Activated T-helper 2 cell treated with anti-CD3 and anti-CD28 coated beads, Interferon-gamma antibody, Interleukin-2, Interleukin-4, amounts not matched to agents 10 μg/mL and 5 μg/mL and 100 μg/mL, durations not matched to agents 14 hours and 24 hours and 36 hours (primary cell): ENCODE measurements at places on chromosomes 3 and 15.

GRCh38 chr15:57824186-57824585 is 117.7 kb downstream of the POLR2M start:
- DNase-seq: no peak

GRCh38 chr15:27086805-27087204 is 115.8 kb downstream of the GABRG3 start:
- DNase-seq: no peak

- DNase-seq: no peak
Observed at GRCh38 chr3:29608414-29609327, 327.8 kb downstream of the RBMS3 start.

DNA sequence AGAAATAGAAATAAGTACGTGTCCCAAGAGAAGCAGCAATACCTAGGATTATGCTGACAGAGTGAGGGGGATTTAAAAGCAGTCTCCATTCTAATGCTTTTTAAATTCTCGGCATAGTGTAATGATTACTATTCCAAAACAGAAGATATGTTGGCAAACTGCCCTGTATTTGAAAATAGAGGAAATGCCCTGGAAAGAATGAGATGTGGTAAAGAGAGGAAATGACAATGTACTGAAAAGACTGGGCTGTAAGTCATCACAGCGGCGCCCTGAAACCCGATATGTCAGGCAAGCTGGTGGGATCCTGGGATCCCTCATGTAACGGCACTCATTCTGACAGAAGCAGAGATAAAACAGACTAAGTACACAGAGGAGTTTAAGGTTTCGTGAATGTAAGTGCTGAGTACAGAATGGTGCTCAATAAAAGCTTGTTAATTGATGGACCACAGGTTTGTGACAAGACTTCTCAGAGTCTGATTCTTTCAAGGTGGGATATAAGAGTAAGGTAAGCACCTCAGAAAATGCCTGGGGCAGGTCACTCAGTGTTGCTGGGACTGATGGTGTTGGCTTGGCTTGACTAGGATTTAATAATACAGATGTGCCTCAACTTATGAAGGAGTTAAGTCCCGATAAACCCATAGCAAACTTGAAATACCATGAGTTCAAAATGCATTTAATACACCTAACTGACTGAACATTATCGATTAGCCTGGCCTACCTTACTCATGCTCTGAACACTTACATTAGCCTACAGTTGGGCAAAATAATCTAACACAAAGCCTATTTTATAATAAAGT is 91.4 kb downstream of the NFKBIZ start:
- DNase-seq: no peak

DNA sequence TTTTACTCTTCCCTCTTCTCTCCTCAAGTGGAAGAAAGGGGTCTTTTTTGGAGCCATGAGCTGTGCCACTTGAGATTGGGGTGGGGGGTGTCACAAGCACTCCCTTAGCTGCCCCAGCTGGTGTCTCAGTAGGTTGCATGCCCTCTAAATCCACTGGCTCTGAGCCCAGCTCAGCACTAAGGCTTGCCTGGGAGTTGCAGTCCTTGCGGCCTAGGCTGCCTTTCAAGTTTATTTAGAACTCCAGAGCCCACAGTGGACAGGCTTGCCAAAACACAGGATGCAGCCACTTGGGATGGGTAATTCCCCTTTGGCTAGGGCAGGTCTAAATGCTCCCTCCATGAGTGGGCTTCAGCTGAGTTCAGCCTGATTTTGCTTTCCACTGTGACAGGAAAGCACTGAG is 24.7 kb downstream of the C3orf20 start:
- DNase-seq: no peak

GRCh38 chr3:65619451-65619881 is 419.3 kb downstream of the MAGI1 start:
- no peak for DNase-seq

DNA sequence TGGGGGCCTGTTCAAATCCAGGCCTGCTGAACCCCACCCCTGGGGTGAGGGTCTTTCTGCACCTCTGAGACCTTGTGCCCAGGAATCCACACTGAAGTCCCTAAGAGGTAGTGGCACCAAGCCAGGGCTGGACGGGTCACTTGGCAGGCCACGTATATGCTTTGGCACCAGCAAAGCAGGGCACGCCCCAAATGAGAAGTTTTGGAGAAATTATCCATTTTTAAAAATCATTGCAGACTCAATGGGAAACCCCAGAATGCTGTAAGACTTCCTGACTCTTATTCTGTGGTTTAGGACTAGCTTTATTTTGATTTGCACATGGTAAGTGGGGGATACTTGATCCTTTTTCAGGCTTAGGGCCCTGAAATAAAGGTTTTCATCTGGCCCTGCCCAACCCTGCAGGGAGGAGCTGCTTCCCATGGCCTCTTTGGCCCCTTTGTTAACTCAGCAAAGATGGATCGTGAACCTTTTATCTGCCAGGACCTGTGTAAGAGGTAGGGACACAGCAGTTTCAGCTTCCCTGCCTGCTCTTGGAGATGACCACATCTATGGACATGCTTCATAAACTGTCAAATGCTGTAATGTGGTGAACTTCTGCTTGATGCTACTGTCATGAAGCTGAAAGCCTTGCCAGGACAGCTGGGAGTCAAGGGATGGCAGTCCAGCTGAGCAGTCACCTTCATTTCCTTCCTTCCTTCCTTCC is 88.0 kb downstream of the HMG20A start:
- no peak for DNase-seq

DNA sequence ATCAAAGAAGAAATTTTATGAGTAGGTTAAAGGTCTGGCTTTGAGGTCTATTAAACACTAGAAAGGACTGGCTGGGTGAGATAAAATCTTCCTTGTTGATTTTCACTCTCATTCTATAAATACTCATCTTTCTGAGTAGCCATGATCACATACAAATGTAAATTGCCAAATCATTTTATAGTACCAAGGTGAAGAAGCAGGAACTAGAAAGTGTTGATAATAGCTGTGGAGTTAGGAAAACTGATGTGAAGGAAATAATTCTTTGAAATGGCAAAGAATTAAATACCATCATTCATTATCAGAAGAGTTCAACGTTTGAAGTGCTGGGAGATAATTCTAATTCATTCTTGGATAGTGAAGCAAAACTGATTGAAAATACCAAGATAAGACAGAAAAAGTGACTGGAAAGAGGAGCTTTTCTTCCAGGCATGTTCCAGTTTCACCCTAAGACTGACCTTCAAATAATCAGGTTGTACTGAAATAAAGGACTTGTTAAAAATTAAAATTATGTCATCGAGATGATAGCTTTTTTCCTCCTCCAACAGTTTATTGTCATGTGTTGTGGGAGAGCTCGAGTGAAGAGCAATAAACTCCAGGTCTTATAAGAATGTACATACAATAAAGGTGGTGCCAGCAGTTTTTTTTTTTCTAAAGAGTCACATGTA is 17.4 kb downstream of the THBS1 start:
- no peak for DNase-seq

GRCh38 chr15:99473981-99474906 is 91.5 kb upstream of the MEF2A start:
- no peak for DNase-seq

GRCh38 chr15:81338170-81339007 is 14.4 kb upstream of the STARD5 start:
- no peak for DNase-seq

- DNase-seq: no peak
Observed at GRCh38 chr15:70833861-70834765, 19.8 kb downstream of the LARP6 start.

DNA sequence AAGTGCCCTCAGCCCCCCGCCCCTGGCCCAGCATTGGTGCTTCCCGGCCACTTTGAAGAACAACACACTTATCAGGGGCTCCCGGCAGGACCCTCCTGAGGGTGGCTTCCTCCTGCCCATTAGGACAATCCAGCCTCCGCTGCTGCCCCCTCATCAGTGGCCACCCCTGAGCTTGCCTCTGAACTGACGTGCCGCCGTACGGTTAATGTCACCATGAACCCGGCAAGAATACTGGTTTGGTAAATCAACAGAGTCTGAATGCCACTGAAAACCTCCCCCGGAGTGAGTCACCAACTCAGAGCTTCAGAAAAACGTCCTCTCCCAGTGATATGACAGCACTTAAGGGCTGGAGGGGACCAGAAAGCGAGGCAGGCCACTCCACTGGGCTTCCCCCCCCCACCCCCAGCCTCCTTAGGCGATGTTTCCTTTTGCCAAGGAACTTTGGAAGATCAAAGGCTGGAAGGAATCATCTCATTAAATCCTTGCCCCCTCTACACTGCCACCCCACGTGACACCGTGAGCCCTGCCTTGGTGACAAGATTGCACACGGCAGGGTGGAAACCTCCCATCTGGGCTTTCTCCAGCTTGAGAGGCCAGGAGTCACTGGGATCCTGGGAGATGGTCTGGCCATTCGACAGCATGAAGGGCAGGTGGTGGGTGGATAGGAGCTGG is 142.1 kb downstream of the NUP210 start:
- no peak for DNase-seq

GRCh38 chr15:58334803-58335202 is 97.0 kb upstream of the LIPC start:
- no peak for DNase-seq

- no peak for DNase-seq
Observed at GRCh38 chr3:130820976-130821375, 72.9 kb upstream of the ATP2C1 start.

DNA sequence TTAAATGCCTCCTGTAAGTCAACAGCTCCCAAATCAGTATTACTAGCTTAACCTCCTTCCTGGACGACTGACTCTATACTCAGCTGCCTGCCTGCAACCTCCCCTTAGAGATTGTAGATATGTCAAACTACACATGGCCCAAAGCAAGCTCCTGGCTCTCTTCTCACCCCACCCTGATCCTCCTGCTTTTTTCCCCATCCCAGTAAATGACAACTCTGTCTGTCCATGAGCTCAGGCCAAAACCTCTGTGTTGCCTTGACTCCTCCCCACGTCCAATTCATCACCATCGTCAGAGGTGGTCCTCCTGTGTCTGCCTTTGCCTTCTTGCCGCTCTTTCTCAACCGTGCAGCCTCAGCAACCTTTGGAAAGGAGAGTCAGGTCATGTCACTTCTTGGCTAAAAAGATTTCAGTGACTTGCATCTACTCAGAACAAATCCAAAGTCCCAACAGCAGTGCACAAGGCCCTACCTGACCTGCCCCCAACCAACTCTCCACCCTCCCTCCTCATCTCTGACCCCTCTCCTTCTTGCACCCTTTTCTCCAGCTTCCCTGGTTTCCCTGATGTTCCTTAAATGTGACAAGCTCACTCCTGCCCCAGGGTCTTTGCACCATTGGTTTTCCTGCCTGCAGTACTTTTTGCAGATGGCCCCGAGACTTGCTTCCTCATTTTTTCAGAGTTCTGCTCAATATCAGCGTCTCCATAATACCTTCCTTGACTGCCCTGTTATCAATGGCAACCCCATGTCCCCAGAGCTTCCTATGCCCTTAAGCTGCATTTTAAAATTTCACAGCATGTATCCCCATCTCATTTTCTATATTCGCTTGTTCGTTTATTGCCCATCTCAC is 52.8 kb downstream of the LSM3 start:
- DNase-seq: no peak

DNA sequence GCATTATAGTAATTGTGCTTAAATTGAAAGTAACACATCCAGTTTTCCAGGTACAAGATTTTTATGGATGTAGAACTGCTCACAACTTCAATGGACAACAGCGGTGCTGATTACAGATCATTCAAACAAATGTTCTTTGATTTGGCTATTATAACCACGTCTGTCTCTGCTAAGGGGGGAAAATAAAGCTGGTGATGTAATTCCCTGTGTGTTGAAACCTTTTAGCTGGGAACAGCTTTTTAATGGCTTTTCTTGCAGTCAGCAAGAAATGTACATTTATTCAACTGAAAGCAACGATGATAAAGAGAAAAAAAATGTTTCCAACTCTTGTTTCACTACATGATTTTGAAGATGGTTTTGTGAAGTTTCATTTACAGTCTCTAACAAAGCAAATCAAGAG is 431.9 kb upstream of the AGTR1 start:
- DNase-seq: no peak

DNA sequence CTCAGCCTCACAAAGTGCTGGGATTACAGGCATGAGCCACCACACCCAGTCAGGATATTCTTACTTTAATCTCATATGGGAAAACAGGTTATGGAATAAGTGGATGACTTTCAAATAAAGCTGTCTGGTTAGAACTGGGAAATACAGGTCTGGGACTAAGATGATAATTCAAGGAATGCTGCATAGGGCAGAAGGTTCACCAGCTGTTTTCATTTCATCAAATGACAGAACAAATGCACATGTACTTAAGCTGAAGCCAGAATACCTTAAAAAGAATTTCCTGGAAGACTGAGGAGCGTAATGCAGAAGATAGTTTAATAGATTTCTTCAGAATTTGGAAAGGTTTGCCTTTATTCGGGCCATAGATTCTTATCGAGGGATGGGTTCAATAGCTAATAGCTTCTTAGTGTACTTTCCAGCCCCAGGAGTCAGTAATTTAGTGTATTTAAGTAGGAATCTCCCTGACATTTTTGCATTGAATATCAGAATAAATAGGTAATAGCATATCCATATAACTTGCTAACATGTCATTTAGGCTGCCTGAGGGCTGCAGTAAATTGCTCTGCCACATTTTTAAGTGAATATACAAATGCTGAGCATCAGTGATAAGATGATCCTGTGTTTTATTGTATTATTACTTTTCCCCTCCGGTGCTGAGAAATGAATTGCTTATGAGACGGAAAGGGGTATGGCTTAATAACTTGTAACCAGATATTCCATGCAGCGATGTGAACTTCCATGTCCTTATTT is 40.3 kb upstream of the ZNF770 start:
- no peak for DNase-seq

DNA sequence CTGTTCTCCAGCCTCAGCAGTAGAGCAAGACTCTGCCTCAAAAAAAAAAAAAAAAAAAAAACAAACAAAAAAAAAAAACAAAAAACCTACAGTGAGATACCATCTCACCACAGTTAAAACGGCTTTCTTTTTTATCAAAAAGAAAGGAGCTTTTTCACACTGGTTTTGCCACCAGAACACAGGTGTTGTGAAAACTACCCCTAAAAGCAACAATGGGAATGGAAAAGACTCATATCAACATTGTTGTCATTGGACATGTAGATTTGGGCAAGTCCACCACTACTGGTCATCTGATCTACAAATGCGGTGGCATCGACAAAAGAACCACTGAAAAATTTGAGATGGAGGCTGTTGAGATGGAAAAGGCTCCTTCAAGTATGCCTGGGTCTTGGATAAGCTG is 24.8 kb upstream of the SLC25A38 start:
- DNase-seq: no peak

- no peak for DNase-seq
Observed at GRCh38 chr15:39251413-39252133, 329.3 kb upstream of the THBS1 start.

DNA sequence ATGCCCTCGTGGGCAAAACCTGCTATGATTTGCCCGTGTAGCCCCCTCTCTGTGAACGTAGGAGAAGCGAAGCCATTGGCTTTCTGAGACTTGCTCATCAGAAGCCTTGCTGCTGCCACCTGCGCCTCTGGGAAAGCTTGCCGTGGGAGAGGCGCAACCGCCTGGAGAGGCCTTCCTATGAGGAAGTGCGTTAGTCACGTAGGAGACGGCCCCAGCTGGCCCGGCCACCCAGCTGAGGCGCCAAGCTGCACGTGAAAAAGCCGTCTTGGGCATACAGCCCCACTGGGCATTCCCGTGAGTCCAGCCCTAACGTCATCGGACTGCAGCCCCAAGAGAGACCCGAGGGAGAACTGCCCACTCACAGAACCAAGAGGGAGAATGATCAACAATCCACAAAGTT is 49.1 kb upstream of the TJP1 start:
- no peak for DNase-seq

GRCh38 chr3:119627461-119627860 is 29.8 kb downstream of the PLA1A start:
- no peak for DNase-seq
